Stimulated activated CD4-positive, alpha-beta T cell treated with anti-CD3 and anti-CD28 coated beads, TNF-alpha, amount 100 ng/mL, for 48 hours (primary cell): ENCODE measurements at places on chromosomes 3 and 15.

DNA sequence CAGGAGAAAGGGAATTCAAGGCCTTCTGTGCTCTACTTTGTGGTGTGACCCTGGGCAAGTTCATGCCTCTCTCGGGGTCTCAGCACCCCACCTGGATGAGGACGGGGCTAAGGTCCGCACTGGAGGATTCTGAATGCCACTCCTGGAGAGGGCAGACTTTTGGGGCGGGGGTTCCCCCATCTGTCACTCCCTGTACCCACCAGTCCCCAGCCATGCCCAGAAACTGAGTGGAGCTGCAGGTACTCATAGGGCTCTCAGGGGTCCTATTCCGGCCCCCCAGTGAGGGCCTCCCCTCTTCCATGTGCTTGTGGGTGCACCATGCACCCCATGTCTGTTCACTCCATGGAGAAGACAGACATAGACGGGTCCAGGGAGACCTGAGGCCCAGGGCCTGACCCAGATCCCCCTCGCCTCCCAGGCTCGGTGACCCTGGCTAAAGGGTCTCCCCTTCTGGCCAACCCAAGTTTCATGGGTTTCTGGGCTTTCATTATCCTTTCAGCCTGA is 26.0 kb downstream of the ACSBG1 start:
- DNase-seq: no peak

- DNase-seq: no peak
Observed at GRCh38 chr15:68303560-68304436, 26.3 kb downstream of the FEM1B start.

- DNase-seq: no peak
Observed at GRCh38 chr3:146550743-146551510, 6.5 kb upstream of the PLSCR1 start.

DNA sequence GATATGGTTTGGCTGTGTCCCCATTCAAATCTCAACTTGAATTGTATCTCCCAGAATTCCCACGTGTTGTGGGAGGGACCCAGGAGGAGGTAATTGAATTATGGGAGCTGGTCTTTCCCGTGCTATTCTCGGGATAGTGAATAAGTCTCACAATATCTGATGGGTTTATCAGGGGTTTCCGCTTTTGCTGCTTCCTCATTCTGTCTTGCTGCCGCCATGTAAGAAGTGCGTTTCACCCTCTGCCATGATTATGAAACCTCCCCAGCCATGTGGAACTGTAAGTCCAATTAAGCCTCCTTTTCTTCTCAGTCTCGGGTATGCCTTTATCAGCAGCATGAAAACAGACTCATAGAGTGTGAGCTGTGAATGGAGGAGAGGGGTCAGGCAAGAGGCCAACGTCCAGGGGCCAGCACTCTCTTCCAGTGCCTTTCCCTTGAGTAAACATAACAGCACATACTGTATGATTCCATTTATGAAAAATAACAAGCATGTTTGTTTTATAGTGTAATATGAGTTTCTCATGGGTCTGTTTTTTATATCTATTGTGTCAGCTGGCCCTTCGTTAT is 16.3 kb upstream of the LCTL start:
- no peak for DNase-seq

DNA sequence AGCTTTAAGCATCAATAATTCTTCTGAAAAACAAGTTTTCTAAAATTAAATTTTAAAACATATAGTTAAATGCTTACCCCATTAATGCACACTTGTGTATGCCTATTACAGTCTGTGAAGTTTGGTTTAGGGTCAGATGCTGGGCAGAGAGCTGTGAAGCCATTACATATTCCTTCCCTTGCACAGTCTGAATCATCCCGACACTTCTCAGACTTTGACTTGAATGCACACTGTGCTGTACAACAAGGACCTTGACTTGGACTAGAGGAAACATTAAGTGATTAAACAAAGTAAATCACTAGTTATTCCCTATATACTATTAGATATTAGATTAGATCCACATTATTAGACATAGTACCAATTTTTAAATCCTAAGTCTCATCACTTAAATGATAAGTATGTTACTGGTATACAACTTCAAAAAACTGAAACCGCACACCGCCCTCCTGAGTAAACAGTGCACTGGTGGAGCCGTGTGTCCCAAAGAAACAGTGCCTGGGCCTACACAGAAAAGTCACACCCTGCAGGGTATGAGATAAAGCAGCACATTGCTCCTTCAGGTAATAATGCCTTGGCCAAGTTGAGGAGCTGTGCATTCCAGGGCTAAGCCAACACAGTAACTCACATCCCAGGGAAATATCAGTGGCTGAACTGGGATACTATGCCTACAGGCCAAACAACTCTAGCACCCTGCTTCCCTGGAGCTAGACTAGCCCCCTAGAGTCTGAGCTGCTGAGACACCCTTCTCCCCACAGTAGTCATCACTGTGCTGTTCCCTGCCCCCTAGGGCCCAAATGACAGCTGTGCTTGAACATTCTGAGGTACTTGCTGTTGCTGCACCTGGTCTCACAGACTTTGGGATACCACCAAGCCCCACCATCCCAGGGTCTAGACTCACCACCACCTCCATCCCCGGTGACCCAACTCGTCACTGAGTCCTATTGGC is 137.5 kb downstream of the ADAM10 start:
- no peak for DNase-seq

- DNase-seq: no peak
Observed at GRCh38 chr3:196127308-196128040, 45.6 kb upstream of the TFRC start.

DNA sequence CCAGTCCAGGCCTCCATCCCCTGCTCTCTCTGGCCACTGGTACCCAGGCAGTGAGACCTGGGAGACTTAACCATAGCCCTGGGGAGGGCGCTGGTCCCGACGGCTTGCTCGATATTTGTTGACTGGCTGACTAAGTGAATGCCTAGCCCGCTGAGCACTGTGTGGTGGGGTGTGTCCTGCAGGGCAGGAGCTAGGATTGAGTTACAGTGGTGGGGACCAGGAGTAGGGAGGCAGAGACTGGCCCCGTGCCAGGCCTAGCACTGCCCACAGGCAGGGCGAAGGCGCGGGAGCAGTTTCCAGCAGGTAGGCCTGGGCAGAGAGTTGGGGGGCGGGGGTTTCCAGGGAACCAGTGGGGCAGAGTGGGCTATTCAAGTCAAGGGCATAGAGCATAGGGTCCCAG is at the start of gene VILL:
TSS of gene VILL (plus strand) at position 260 of the 400 bp plus-strand sequence. CDS start 2,887 bp downstream, outside the sequence.
- DNase-seq: no peak

DNA sequence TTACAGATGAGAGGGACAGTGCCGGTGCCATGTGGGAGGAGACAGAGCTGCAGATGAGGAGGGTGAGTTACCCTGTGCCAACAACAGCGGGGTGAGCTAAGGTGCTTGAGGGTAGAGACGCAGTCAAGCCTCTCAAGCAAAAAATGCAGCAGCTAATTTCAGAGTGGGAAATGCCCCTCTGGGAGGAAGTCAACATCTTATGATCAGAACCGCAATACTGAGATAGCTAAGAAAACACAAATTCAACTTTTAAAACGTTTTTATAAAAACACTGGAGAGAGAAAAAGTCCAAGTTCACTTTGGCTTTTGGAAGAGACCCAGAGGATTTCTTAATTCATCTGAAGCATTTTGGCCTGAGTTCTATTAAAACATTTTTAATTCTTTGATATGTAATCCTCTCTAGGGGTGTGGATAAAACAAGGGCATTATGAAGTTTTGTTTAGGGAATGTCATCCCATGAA is 319.2 kb downstream of the SLC9A9 start:
- DNase-seq: no peak

GRCh38 chr15:84832448-84833040 is 15.4 kb downstream of the ALPK3 start:
- no peak for DNase-seq

DNA sequence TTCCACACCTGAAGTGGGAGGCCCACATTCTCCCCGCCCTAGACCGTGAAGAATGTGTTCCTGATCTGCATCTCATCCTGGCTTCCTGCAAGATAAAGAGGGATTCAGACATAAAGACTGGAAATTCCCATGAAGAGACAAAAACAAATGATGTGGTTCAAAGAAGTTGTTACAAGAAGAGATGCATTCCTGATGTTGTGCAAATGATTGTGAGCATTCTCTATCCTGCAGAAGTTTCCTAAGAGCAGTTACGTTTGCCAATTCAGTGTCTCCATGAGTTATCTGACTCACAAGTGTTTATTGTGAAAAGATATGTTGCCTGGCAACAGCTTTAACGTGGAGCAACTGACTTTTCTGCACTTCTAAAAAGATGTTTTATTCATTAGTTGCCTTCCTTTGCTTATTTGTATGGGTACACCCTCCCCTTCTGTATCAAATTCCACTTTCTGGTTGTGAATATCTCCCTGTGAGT is 107.8 kb downstream of the ZIC4 start:
- DNase-seq: no peak

DNA sequence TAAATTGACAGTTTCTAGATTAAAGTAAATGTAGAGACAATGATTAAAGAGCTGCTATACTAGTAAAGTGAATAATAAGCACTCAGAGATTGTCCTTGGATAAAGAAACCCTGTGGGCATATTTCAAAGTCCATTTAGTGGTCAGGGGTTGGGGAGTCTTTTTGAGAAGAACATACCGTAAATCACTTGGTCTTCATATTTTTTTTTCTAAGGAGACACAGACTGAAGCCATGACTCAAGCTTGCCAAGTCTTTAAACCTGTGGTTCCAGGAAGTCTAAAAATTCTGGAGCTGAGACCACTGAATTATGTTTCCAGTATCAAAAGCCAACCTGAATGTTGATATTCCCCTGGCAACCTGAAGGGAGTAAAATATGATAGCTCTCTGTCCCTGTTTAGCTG is 171.0 kb downstream of the TPRG1 start:
- DNase-seq: no peak
